ENCODE measurements at places on chromosomes 2 and 18. TPM values are rescaled to one million over a fixed set of nuclear protein-coding genes. Genes with fewer than 3 reads are reported as not detected.

Gene CPLX4
- not detected for total RNA-seq

Gene EML6
- total RNA-seq = 0.20 TPM

GRCh38 chr2:16139663-16140615, 199.6 kb downstream of the MYCN start:
- no peak for DNase-seq

Gene DOK6
- total RNA-seq = under 0.01 TPM

GRCh38 chr18:11064106-11064505, 85.3 kb downstream of the PIEZO2 start:
- peak; percentile 33 for DNase-seq

GRCh38 chr2:191298306-191298705, 53.1 kb downstream of the MYO1B start:
- no peak for DNase-seq

Gene UGT1A10
- total RNA-seq = not detected

DNA sequence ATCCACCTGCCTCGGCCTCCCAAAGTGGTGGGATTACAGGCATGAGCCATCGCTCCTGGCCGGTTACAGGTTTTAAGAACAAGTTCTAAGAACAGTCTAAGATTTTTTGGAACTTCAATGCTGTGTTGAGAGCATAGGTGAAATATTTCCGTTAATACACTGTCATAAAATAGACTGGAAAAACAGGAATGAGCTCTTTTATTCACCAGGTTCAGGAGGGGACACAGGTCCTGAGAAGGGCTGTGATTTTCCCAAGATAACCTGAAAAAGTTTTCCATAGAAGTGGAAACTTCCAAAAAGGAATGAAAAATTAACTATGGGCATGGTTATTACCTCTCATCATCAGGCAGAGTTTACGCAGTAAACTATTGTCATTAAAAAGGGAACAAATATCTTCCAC, 97.6 kb upstream of the TMEM178A start:
- peak; percentile 57 for DNase-seq

- no peak for DNase-seq
These were observed 25.1 kb downstream of the ADRA2B start for GRCh38 chr2:96091141-96091710.

Gene ITGB6
- not detected for total RNA-seq

DNA sequence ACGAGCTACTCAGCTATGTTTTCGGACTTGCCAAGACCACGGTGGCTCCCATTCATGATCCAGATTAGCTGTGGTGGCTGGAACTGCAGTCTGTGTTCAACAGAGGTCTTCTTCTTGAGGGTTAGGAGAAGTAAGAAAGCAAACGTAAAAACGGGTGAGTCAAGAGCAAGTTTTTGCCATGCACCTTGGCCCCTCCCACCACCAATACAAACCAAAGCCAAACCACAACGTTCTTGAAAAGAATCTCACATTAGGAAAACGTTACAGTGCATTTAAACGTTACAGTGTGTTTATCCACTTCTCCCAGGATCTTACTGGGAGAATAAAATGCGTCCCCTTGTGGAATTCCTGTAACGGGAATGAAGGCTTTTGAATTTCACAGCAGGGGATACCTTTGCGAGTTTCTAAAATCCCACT, 725 bp downstream of the FBXO48 start:
- peak; percentile 35 for DNase-seq

GRCh38 chr18:49031511-49032188, 80.9 kb upstream of the SMAD7 start:
- no peak for DNase-seq

Gene DES
- not detected for total RNA-seq
